Hematopoietic multipotent progenitor cell treated with erythropoietin and hydrocortisone succinate and interleukin-3 and kit ligand, for 15 days (in vitro differentiated cells): ENCODE measurements at places on chromosomes 11 and 22.

- DNase-seq: no peak
These were observed 74.7 kb downstream of the CHST1 start for GRCh38 chr11:45590743-45591142.

DNA sequence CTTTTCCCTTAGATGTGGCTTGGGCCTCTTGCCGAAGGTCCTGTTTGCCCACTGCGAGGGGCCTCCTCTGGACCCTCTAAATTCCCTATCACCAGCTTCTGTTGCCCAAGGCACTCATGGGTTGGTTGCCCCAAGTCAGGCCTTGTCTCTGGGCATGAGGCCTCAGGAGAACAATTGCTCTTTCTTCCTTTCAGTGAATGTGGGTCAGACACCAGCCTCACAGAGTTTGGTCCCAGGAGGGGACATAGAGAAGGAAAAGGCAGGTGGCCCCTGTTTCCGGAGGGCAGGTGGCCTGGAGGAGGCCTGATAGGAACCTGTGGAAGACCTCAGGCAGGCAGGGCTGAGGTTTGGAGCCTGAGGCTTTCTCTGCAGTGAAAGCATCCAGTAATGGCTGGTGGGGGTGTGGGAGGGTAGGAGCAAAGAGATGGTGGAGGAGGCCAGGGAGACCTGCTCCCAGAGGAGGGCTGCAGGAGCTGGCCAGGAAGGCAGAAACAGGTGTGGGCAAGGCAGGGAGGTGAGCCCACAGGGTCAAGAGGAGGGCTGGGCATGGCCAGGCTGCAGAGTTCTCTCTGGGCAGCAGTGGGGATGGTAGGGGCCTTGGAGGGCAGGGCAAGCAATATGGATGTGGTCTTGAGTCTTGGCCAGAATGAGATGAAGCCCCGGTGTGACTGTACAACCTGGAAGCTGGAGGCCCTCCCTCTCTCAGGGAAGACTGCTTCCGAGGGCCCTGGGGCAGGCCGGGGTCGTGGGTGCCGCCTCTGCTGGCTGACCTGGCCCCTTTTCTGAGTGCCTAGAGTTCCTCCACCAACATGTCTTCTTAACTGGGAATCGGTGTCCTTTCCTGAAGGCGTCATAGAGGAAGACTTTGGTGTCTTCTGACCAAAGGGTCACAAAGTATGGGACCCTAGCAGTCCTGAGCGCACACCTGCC is 28.0 kb upstream of the LMO1 start:
- no peak for DNase-seq

GRCh38 chr22:21592422-21592821 is 24.9 kb downstream of the UBE2L3 start:
- DNase-seq: no peak

- no peak for DNase-seq
These were observed 909 bp upstream of the ZNRD2 start for GRCh38 chr11:65569164-65569972.

- no peak for DNase-seq
These were observed 43.2 kb downstream of the ARHGAP42 start for GRCh38 chr11:100730266-100730665.

- DNase-seq: no peak
These were observed 621.5 kb upstream of the LUZP2 start for GRCh38 chr11:23875176-23875850.

- no peak for DNase-seq
These were observed 21.2 kb upstream of the FEZ1 start for GRCh38 chr11:125517116-125517770.

GRCh38 chr11:108224911-108225786 is 2.3 kb downstream of the ATM start:
- no peak for DNase-seq

DNA sequence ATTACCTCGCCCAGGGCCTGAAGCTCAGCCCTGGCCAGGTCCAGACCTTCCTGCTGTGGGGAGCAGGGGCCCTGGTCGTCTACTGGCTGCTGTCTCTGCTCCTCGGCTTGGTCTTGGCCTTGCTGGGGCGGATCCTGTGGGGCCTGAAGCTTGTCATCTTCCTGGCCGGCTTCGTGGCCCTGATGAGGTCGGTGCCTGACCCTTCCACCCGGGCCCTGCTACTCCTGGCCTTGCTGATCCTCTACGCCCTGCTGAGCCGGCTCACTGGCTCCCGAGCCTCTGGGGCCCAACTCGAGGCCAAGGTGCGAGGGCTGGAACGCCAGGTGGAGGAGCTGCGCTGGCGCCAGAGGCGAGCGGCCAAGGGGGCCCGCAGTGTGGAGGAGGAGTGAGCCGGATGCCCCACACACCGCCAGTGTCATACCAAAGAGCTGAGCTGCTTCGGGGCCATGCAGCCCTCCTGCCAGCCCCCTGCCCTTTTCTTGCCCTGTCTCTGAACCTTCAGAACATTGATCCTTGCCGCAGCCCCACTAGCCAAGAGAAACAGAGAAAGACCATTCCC is 2.4 kb upstream of the TMEM132A start:
- no peak for DNase-seq

DNA sequence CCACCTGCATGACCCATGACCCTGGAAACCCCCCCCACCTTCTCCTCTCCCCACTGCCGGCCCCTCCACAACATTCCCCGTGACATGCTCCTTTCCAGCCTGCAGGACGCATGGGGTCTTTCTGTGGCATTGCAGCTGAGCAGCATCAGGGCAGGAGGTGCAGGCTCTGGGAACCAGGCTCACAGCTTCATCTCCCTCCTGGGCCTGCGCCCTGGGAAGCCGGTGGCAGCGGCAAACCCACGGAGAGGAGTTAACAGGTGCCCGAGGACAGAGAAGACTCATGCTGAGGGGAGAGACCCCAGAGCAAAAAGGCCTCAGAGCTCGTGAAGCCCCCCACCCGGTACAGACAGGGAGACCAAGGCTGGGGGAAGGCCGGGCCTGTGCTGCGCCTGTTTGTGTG is 32.2 kb downstream of the CDKN1C start:
- no peak for DNase-seq

DNA sequence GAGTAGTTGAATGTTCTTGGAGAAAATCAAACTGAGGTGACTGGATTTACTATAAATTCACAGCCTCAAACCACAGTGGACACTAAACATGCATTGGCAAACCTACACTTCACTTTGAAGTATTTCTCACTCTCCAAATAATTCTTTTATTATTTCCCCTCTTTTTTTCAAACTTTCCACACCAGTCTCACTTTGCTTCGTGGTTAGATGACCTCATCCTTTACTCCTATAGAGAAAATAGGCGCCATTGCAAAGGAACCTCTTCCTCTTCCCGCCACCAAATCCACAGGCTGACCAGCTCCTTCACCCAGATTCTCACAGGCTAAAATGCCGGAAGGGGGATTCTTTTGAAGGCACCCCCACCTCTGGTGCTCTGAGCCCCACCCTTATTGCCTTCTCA is 33.4 kb downstream of the HTR3A start:
- DNase-seq: no peak

GRCh38 chr11:19117760-19118097 is 761 bp downstream of the ZDHHC13 start:
- DNase-seq: no peak

GRCh38 chr22:46823654-46824053 is 61.2 kb downstream of the TBC1D22A start:
- DNase-seq: no peak

- DNase-seq: no peak
These were observed 194.3 kb upstream of the NARS2 start for GRCh38 chr11:78768971-78769370.

GRCh38 chr11:80948781-80949180 is 1508.0 kb upstream of the TENM4 start:
- no peak for DNase-seq

GRCh38 chr11:117395476-117395875 is 67.8 kb downstream of the CEP164 start:
- no peak for DNase-seq

DNA sequence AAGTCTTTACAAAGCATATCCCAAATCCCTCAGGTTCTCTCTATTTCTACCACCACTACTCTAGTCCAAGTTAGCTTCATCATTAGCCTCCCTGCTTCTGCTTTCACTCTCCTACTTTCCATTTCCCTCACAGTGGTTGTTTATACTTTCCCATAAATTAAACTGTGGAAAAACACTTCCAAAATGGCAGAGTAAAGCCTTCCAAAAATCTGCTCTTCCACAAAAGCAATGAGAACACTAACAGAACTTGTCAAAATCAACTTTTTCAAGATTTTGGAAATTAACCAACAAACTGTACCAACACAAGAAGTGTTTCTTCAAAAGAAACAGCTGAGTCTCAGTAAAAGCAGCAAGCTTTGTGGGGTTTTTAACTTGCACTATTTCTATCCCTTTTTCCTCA is 71.8 kb downstream of the TTC28 start:
- DNase-seq: no peak

GRCh38 chr22:31082606-31083376 is 1.7 kb downstream of the SMTN start:
- peak; percentile 62 for DNase-seq

DNA sequence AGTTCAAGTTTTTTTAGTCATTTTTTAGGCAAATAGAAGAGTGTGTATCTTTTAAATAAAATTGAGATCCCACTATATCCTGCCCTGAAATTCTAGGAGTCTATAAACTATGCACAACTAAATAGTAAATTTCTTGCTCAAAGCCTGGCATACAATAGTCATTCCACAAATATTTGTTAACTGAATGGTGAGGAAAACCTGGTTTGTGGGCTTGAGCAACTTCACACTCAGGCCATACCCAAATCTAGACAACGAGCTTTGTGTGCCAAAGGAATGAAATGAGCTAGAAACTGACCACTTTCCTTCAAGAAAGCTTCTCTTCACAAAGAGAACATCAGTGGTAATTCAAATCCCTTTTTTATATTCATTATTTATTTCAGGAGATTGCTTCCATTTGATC is 39.6 kb upstream of the AMOTL1 start:
- DNase-seq: no peak

- DNase-seq: no peak
These were observed 98.8 kb downstream of the PKNOX2 start for GRCh38 chr11:125263268-125263790.

DNA sequence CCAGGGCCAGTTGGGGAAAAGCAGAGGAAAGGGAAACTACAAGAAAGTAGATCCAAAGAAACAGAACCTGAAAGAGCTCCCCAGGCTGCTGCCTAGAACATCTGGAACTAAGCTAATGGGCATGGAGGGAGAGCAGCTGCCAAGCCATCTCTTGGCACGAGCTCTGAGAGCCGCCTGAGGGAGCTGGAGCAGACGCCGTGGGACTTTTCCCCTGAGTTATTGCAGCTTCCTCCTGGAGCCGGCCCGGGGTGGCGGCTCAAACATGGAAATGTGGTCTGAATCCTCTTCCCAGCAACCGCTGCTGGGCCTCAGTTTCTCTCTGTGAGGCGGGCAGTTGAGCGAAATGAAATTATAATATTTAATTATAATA is 41.8 kb downstream of the LIF start:
- no peak for DNase-seq

GRCh38 chr11:77140231-77140851 is 12.3 kb downstream of the MYO7A start:
- no peak for DNase-seq
